ENCODE measurements at places on chromosomes 7 and 10.

GRCh38 chr10:16848562-16849154 lies 31.4 kb upstream of the RSU1 start:
- DNase-seq: no peak

- DNase-seq: no peak
These were observed 111.2 kb downstream of the VIPR2 start for GRCh38 chr7:159033473-159033825.

DNA sequence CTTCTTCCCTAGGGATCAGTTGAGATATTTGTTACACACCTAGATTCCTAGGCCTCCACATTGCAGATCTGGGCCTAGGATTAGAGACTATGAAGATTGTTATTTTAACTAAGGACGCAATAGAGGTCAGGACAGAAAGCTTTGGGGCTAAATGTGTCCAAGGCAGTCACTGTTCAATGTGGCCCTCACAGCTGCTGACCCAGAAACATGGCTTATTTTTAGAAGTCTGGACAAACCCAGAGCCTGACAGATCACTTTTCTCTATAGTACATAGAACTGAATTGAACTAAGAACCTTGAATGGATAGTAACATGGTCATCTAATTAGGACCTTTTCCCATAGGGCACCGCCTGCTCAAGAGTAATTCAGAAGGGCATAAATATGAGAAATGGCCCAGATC lies 146.6 kb upstream of the AUTS2 start:
- DNase-seq: no peak

DNA sequence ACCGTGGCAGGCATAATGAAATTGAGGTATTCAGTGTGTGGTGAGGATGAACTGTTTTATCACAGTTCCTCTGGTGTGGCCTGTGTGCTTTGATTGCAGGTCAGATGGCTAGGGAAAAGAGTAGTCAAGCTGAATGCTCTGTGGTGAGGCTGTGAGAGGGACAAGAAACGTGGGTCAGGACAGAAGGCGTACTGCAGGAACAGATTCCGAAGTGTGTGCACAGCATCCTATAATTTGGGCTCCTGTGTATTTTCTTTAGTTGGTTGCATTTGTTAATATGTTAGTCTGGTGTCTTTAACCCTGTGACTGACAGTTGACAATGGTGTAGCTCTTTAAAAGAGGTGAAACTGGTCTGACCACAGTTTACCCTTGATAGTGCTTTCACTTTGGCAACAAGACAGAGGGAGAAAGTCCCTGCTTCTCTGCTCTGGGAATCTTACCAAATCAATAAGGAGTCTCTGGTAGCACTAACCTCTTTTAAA lies 76.5 kb downstream of the AUTS2 start:
- DNase-seq: no peak

GRCh38 chr7:12231097-12231496 lies 20.0 kb downstream of the TMEM106B start:
- DNase-seq: no peak

DNA sequence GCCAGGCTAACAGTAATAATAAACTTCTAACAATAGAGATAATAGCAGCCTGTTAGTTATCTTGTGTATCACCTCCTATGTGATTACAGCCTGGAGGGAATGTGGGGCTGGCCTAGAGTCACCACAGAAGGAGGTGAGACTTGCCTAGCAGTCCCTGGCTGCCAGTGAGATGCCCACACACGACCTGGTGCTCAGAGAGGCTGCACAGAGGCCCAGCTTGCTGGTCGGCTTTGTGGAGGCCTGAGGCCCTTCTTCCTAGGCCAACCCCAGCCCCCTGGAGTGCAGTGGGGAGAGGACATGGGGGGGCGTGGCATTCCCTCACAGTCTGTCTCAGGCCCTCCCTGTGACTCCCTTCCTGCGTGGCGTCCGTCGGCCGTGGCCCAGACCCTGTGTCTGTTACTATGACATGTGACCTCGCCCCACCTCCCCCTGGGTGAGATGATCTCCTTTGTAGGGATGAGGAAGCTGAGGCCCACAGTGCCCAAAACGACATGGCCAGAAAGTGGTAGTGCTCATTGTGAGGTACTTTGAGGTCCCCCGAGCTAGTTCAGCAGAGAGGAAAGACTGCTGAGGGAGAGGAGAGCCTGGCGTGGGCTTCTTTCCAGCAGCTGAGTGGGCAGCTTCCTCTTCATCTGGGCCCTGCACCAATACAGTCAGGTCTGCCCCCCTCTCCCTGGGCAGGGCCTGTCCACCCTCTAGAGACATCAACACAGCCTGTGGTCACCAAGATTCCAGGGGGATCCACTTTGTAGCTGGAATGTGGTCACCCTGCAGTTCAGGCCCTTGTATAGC lies 29.7 kb downstream of the UNC5B start:
- peak; percentile 72 for DNase-seq

- DNase-seq: no peak
These were observed 223.8 kb downstream of the USP6NL start for GRCh38 chr10:11387551-11388222.

DNA sequence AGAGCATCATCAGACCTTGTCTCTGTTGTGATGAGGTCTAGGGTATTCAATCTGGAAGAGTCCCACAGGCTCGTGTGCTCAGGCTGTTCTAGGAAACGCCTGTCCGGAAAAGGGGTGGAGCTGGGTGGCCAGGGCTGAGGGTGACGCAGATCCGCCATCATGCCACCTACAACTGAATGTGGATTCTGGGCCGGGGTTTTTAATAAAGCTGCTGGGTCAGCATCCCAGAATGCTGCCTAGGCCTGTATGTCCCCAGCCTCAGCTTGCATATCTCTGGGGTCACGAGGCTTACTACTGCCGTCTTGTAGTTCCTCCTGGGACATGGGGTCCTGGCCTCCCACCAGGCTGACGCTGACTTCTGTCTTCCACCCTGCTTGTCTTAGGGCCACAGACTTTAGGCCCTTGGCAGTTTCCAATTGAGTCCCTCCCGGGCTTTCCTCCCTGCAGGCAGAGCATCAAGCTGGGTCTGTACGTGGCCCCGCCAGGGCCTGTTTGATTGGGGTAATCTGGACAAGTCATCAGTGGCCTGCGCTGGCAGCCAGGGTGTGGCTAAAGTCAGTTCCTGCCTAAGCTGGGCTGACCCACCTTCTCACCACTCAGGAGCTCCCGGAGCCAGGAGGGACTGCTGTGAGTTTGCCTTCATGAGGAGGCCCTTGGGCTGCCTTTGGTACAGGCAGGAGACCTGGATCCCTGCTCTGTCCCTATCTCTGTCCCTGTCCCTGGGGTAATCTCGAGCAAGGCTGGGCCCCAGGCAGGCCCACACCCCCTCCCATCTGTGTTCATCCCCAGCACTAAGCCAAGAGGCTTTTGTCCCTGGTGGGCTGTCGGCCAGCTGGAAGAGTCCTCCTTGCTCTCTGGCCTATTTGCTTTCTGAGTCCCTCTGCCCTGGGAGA lies 79.9 kb downstream of the ZMIZ1 start:
- no peak for DNase-seq

GRCh38 chr10:132832186-132832969 lies 46.4 kb upstream of the NKX6-2 start:
- DNase-seq: no peak

- no peak for DNase-seq
These were observed 57.3 kb downstream of the FAM53B start for GRCh38 chr10:124686707-124687376.

DNA sequence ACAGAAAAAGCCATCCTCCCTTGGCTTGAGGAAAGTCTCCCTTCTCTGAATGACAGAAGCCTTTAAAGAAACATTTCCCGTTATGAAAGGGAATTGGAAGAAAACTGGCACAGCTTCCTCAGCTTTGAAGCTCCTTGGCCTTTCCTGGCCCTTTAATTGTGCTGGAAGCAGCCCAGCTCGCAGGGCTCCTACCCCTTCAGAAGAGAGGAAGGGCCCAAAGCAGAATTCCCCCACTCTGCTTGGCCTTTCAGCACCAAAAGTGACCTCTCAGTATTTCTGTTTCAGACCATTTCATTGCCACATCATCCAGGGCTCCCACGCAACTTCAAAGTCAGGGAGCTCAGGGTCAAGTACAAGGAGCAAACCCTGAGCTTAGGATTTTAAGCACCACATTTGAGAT lies 4.2 kb downstream of the AFAP1L2 start:
- DNase-seq: no peak

DNA sequence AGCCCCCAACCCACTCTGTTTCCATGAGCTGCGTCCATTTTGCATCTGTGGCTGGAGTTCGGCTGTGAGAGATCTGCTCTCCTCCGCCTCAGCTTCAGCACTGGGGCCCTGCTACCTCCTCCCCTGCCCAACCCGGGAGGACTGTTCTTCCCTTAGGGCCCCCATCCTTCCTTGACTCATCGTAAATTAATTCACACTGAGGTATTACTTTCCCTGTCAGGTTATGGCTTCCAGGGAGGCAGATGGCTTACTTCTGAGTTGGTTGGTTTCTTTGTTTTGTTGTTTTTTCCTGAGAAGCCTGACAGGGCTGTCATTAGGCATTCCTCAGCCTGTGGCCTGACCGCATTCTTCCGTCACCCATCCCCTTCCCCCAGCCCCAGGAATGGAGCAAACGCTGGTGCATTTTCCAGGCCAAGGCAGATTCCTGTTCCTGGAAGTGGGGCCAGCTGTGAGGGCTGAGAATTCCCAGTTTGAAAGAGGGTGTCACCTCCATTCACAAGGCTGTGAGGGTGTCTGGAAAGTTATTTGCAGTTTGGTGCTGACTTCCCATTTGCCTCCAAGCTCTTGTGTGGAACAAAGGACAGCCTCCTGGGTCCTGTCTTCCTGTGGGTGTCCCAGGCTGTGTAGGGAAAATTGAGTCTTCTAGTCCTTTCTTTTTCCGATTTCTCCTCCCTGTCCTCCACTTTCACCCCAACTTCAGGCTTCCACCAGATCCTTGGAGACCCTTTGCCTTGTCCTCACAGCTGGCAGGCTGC lies 11.7 kb downstream of the CPA5 start:
- peak; percentile 94 for DNase-seq

DNA sequence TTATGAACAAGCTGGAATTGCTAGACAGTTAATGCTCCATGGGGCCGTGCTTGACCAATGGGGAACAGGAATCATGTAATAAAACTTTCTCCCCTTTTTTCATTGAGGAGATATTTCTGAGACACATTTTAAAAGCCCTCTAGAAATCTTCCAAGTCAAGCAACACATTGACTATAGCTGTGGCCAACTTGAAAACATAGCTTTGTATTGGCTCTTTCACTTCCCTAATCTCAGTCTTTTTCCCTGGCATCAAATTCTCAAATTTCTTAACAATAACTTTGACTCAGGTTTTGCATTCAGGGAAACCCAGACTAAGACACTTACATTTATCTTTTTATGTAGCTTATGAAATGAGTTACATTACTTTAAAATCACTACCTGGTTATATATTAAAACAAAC lies 947.1 kb upstream of the MBL2 start:
- DNase-seq: no peak

- DNase-seq: no peak
These were observed 16.5 kb upstream of the GPR37 start for GRCh38 chr7:124781907-124782734.

GRCh38 chr7:17099083-17099973 lies 199.1 kb upstream of the AHR start:
- DNase-seq: no peak

GRCh38 chr7:28984631-28985030 lies 26.5 kb upstream of the TRIL start:
- peak; percentile 65 for DNase-seq

DNA sequence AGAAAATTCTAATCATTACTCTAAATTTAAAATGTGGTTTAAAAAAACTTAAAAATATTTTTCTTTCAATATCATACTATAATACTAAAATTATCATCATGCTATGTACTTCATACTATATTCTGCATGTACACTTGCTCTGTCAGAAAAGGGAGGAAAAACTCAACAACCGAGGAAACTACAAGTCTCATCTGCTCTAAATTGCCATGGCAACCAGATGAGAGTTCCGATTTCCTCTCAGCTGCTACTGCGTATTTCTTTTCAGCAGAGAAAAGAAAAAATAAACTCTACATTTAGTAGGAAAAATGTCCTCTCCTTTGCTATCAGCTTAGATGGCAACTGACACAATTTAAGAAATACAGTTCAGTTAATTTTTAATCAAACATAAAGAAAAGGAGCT lies 178.9 kb downstream of the SRPK2 start:
- DNase-seq: no peak

GRCh38 chr10:99860466-99860865 lies 78.0 kb downstream of the ABCC2 start:
- DNase-seq: no peak

DNA sequence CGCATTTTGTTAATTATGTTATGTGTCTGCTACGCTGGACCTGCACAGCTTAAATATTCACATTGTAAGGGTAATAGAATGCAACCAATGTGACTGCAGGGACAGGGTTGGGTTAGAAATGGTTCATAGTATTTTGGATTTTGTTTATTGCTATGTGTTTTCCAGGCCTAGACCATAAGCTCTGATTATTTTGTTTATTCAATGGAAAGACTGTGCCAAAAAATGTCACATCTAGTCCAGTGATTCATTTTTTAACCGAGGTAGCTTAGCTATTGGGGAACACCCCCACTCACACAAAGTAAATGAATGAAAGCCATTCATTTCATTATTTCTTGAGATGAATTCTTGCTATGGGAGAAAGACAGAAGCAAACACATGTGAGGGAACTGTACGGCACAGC lies 516.5 kb upstream of the ANKRD30A start:
- no peak for DNase-seq

- peak; percentile 4 for DNase-seq
These were observed 13.5 kb upstream of the ZMIZ1 start for GRCh38 chr10:79055100-79055782.

- DNase-seq: no peak
These were observed 28.6 kb downstream of the RPS24 start for GRCh38 chr10:78062296-78062695.

DNA sequence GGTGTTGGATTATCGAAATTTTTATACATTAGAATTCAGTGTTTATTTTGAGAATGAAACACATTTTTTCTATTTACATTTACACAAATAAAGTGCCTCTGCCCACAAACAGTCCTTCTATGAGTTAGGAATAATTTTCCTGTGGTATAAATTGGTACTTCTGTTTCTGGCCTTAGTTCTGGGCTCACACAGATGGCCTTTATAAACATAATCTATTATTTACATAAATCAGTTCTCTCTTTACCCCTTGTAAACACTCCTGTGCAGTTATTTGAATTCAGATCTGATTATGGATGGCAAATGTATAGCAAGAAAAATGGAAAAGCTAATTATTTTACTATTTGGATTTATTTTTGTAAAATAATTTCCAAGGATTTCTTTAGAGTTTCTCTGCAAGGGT lies 143.2 kb downstream of the PRKG1 start:
- DNase-seq: no peak

- no peak for DNase-seq
These were observed 119.0 kb downstream of the LMBR1 start for GRCh38 chr7:156773966-156774365.

GRCh38 chr7:115274-115911 lies 77.0 kb upstream of the FAM20C start:
- DNase-seq: peak; percentile 68

- no peak for DNase-seq
These were observed 2.7 kb downstream of the SEMA3A start for GRCh38 chr7:84191842-84192241.

DNA sequence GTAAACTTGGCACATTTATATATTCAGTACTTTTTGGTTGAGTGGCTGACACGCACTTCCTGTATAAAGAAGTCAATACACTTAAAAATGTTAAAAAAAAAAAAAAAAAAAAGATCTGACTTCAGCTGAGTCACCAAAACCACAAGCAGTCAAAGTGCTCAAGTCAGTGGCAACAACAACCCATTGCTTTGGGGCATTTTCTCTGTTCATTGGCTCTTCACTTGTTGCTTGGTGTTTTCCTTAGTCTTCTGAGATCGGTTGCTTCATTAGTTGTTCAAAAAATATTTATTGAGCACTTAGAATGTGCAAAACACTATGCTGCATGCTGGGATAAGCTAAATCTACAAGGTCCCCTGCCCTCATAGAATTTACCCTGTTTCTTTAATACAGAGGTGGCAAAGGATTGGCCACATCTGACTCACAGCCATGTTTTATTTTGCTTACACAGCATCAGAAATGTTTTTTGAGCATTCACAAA lies 63.7 kb downstream of the ZNRF2 start:
- no peak for DNase-seq

All from left hindlimb (tissue), 1 donor.